AG09319 (cell line): ENCODE measurements at places on chromosomes 7 and 10.

DNA sequence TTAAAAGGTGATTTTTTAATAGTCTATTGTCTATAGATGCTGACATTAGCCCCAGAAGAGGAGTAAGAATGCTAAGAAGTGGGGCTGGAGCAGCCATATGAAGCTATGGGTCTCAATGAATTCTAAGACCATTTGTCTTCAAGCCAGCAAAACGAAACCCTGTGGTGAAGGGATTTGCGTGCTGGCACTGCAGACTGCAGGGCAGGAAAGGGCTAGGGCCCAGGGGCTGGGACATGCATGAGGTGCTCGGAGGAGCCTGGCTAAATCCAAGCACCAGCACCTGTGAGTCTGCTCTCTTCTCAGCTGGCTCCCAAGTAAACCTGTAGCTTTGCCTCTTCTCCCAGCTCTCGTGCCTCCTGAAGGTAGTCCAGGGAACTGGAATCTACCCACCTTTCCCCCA, 1.3 kb upstream of the NDST2 start:
- DNase-seq, result no peak

- DNase-seq, result no peak
Observed at GRCh38 chr7:2112261-2113198, 120.2 kb downstream of the MAD1L1 start.

GRCh38 chr7:129334473-129334872, 99.8 kb upstream of the STRIP2 start:
- no peak for DNase-seq

DNA sequence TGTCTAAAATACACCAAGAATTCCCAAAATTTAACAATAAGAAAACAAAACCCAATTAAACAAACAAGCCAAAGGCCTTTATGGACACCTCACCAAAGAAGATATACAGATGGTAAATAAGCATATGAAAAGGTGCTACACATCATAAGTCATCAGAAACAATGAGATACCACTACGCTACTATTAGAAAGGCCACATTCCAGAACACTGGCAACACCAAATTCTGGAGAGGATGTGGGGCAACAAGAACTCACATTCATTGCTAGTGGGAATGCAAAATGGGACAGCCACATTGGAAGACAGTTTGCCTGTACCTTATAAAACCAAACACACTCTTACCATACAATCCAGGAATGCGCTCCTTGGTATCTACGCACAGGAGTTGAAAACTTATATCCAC, 291.4 kb downstream of the TNS3 start:
- no peak for DNase-seq

- no peak for DNase-seq
Observed at GRCh38 chr10:115056186-115056585, 37.0 kb upstream of the ATRNL1 start.

DNA sequence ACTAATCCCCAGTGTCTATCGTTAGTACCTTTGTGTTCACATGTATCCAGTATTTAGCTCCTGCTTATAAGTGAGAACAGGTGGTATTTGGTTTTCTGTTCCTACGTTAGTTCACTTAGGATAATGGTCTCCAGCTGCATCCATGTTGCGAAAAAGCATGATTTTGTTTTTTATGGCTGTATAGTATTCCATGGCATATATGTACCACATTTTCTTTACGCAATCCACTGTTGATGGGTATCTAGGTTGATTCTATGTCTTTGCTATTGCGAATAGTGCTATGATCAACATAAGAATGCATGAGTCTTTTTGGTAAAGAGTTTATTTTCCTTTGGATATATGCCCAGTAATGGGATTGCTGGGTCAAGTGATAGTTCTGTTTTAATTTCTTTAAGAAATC, 59.1 kb downstream of the CH25H start:
- DNase-seq, result no peak

- DNase-seq, result no peak
Observed at GRCh38 chr7:146510088-146510680, 393.6 kb downstream of the CNTNAP2 start.
